ENCODE measurements at places on chromosomes 16 and 17.

DNA sequence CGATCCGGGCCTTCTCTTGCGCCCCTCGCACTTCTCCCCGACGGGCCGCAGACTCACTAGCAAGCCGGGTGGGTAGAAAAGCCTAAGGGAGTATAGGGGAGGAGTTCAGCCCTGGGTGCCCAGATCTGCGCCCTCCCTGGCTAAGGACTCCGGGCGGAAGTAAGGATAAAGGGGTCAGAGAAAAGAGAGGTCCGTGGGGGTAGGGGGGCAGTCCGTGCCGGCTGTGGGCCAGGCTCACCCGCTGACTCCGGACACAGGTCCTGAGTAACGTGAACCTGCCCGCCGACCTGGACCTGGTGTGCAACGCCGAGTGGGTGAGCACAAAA lies 1.8 kb downstream of the NAGS start:
- DNase-seq: no peak

DNA sequence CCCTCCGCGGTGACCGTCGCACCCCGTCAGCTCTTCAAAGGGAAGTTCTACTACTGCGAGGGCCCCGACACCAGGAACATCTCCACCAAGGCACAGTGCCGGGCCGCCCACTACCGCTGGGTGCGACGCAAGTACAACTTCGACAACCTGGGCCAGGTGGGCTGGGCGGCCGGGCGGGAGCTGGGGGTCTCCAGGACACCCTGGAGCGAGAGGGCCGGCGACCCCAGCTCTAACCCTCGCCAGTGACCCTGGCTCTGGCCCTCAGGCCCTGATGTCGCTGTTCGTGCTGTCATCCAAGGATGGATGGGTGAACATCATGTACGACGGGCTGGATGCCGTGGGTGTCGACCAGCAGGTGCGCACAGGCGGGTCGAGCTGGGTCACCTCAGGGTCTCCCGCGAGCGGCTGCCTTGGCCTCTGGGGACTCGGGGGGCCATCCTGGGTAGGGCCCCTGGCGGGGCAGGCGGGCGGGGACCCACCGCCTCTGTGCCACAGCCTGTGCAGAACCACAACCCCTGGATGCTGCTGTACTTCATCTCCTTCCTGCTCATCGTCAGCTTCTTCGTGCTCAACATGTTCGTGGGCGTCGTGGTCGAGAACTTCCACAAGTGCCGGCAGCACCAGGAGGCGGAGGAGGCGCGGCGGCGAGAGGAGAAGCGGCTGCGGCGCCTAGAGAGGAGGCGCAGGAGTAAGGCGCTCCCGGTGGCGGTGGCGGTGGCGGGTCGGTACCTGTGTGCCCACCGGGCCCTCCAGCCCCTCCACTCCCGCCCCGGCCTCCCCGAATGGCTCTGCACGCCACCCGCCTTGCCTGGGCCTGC lies 13.4 kb downstream of the TPSG1 start:
- no peak for DNase-seq

GRCh38 chr16:17559394-17559793 lies 88.6 kb upstream of the XYLT1 start:
- DNase-seq: no peak

DNA sequence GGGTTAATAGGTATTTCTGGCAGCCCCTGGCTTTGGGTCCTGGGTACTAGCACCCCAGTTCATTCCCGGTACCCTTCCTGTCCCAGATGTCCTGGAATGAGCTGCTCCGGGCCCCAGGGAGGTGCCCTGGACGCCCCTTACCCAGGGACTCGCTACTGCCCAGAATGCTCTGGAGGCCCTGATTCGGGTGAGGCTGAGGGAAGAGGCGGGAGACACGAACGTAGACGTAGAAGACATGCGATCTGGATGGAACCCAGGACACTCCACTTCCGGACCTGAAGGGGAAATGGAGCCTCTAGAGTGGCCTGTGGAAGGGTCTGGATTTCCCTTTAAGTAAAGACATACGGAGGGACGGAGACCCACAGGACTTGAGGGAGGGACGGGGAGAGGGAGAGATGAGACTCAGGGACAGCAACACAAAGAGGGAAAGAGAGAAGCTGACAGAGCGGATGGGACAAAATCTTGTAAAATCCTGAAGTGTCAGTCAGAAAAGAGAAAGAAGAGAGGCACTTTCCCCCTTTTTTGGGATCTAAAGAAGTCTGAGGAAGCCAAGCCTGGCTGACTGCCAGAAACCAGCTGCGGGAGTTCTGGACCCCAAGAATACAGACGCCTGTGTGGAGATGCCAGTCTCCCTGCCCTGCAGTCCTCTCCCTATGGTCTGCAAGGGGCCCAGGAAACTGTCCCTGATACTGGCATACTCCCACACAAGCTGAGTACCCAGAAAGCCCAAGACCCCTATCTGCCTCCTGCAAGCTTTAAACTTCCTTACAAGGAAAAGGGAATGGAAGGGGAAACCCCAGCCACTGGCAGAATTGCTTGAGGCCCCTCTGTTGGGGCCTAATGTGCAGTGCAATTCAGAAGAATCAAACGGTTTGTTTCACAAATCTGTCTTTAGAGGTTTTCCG lies 1.0 kb upstream of the HOXB13 start:
- no peak for DNase-seq

GRCh38 chr17:27856676-27857432 lies 36.3 kb downstream of the LYRM9 start:
- DNase-seq: no peak

GRCh38 chr17:13106171-13106570 lies 88.3 kb upstream of the ELAC2 start:
- no peak for DNase-seq

- DNase-seq: no peak
Measured at GRCh38 chr17:15740570-15741120, 8.6 kb downstream of the TBC1D26 start.

- DNase-seq: no peak
Measured at GRCh38 chr17:72681844-72682243, 410.6 kb downstream of the SLC39A11 start.
